Stimulated activated CD8-positive, alpha-beta memory T cell treated with anti-CD3 and anti-CD28 coated beads, Interleukin-12 subunit alpha, Interleukin-12 subunit beta, amount 100 ng/mL, for 1 hour (primary cell): ENCODE measurements at places on chromosomes 3 and 15.

DNA sequence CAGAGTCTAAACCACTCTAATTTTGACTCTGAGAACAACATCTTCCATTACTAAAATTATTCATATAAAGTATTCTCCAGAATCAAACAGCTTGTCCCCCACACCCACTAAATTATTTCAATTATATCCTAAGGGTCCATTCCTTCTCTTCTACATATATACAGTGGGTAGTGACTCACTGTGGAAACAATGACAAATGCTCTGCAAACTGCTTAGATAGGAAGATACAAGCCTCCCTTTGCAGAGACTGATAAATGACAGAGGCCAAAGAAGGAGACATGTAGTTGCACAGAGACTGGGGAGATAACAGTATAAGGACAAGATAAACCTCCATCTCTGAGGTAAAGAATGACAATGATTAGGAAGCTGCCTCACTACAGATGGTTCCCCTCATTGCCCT, 1087.4 kb downstream of the AGBL1 start:
- DNase-seq: no peak

DNA sequence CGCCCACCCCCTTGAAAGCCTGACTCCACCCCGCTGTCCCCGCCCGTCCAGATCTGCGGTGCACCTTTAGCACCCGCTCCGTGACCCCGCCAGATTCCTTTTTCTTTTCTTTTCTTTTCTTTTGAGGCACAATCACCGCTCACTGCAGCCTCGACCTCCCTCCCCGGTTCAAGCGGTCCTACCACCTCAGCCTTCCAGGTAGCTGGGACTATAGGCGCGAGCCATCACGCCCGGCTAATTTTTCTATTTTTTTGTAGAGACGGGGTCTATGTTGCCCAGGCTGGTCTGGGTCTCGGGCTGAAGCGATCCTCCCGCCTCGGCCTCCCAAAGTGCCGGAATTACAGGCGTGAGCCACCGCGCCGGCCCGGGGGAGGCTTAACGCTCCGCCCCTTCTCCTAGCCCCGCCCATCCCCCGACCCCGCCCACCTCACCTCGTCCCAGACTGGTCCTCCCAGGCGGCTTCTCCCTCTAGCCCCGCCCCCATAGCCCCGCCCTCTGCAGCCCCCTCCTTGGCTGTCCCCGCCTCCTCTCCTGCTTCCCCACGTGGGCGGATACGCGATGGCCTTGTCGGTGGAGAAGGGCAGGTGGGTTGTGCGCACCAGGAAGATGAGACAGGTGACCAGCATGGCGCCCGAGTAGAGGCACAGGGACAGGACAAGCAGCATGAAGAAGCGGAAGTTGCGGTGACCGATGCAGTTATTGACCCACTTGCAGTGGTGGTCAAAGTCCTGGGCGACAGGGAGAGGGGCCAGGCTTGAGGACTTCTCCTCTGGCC, 3.2 kb downstream of the ZDHHC19 start:
- peak; percentile 41 for DNase-seq

GRCh38 chr3:52649461-52650210, 36.1 kb downstream of the PBRM1 start:
- DNase-seq: no peak

DNA sequence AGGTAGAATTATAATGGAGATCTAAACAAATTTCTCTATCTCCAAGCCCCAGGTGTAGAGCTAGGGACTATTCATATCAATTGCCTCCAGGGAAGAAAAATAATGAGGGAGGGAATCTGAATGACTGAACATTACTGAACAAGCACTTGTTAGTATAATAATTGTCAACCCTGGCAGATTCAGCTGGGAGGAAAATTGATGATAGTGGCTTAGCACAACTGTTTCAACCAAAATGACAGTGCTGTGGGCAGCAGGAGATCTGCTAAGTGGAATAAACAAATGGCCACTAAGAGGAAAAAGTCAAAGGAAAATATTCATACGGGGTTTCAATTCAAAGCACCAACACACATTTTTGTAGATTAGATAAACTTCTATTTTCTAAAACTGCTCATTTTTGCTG, 294.9 kb upstream of the ZNF385D start:
- no peak for DNase-seq

- DNase-seq: no peak
These were observed 24.1 kb downstream of the EAF1 start for GRCh38 chr3:15451216-15452113.

GRCh38 chr3:194974468-194975135, 288.9 kb downstream of the FAM43A start:
- DNase-seq: no peak

GRCh38 chr3:185981621-185982020, 43.8 kb upstream of the TRA2B start:
- DNase-seq: no peak

DNA sequence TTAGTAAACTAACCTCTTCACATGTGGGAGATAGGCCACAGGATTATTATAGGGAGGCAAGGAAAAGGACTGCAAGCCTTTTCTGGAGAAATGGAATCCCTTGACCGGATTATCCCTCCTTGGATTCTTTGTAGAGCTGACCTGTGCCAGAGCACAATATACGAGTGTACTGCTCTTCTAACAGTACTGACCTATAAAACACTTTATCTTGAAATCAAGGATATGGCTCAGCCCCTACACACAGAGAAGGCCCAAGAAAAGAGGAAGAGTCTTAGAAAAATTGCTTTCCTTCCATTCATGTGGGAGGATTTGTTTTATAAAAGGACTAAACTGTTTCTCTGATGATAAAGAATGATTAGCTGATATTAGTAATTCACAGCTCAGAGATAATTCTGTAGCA, 42.2 kb downstream of the DMXL2 start:
- DNase-seq: no peak

- no peak for DNase-seq
These were observed 19.5 kb downstream of the BCL6 start for GRCh38 chr3:187725653-187726370.

GRCh38 chr3:64388886-64389285, 163.6 kb upstream of the PRICKLE2 start:
- DNase-seq: no peak

- DNase-seq: no peak
These were observed 43.5 kb downstream of the FMN1 start for GRCh38 chr15:33150971-33151370.

GRCh38 chr15:39406485-39406884, 174.4 kb upstream of the THBS1 start:
- no peak for DNase-seq

DNA sequence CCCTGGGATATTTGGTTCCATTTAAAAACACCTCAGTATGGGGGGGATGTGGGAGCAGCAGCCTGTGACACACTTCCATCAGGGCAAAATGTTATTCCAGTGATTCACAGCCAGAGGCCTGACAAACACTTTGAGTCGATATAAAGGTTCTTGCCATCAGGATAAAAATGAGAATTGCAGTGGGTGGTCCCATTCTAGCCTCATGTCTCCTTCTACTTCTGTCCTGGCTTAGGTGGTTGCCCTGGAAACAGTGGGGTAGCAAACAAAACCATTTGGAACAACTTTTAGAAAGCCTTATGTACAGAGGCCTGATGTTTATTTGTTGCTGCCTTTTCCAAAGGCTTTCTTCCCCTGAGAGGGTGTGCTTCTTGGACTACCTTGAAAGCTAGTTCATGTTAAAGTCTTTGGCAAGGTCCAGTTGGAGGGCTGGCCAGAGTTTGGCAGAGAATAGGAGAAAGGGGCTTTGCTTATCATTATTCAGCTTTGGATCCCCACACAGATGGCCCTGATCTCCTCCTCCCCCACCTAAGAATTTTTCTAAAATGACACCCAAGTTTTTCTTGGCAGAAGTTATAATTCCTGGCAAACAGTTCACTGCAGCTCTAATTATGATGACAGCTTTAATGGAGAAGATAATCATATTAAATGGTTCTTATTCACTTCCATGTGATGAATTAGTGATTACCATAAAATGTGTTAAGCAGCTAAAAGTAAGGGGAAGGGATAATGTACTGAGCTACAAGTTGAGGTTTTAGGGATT, 84.2 kb upstream of the ZNF280D start:
- DNase-seq: no peak

DNA sequence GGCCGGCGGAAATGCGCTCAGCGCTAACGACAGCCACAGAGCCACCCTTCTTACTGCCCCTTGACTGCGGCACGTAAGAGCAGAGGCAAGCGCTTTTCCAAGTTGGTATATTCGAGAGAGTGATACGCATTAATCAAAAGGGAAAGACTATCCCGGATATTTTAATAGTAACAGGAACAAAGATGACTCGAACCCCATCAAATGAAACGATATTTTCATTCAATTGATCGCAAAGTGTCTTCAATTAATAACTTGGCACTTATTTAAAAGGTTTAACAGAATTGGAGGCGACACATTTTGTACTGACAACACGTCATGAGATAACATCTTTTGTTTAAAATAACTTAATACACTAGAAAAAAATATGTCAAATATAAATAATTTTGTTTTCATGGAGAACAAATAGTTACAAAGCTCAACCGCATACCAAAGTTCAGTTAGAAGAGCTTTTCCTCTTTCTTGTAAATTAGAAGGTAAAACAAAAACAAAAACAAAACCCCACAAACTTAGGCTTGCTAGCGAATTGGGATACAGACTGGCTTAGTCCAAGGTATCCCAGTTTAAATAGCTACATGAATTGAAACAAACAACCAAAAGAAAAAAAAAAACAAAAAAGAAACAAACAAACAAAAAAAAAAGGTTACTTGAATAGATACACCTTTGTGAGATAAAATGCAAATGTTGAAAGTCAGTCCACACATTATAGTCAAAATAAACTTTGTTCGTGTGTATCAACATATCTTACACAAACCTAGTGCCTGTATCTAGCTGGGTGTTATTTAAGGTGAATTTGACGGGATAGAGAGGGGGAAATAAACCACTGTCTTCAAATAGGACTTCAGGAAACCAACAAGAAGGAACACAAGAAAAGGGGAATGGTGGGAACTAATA, 10.2 kb downstream of the SHOX2 start:
- DNase-seq: no peak

- no peak for DNase-seq
These were observed 281.4 kb downstream of the ADAMTS17 start for GRCh38 chr15:100060276-100060926.

DNA sequence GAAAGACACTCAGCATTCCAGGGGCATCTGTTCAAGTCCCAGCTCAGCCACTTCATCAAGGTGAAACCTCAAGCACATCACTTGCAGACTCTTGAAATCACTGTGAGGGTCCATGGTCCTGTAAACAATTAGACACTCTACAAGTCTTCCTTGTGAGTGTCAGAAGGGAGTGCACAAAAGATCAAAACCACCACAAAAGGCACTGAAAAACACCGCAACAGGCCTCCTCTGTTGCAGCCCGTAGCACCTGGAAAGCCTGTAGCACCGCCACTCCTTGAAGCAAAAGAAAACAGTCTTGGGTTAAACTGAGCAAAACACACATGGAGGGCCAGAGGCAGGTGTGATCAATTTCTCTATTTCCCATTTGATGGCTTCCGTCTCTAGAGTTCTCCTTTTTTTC, 63.8 kb upstream of the SNRK start:
- DNase-seq: no peak

DNA sequence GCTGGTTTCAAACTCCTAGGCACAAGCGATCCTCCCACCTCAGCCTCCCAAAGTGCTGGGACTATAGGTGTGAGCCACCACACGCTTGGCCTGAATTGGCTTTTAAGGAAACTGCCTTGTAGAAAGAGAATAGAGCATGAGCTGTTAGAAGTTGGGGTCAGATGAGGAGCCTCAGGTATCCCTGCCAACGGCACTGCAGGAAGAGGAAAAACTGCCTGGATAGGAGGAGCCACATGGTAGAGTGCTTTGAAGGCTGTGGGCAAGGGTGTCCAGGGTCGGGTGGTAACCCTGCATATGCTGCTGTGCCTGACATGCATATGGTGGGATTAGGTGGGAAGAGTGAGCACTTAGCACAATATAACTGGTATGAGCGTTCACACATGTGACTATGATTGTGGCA, 55.0 kb downstream of the BSN start:
- DNase-seq: no peak

GRCh38 chr3:107408513-107408912, 31.3 kb downstream of the CCDC54 start:
- no peak for DNase-seq

DNA sequence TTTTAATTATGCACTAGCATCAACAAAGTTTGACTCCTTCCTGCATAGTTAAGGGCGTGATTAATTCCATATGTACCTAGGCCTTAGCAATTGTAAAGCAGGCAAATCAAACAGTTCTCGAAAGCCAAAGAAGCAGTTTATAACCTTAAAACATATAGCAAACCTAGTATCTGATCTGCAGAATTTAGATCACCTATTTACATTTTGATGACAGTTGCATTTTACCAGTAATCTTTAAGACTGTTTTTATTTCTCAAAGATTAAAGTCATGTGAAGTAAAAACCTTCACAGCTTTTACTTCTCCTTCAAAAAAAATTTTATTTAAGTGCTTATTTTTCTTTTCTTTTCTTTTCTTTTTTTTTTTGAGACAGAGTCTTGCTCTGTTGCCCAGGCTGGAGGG, 20.9 kb upstream of the UBP1 start:
- DNase-seq: no peak

- no peak for DNase-seq
These were observed 176.0 kb upstream of the BCHE start for GRCh38 chr3:166013073-166013679.
